Adipocyte (in vitro differentiated cells): ENCODE measurements at places on chromosomes 7 and 10.

DNA sequence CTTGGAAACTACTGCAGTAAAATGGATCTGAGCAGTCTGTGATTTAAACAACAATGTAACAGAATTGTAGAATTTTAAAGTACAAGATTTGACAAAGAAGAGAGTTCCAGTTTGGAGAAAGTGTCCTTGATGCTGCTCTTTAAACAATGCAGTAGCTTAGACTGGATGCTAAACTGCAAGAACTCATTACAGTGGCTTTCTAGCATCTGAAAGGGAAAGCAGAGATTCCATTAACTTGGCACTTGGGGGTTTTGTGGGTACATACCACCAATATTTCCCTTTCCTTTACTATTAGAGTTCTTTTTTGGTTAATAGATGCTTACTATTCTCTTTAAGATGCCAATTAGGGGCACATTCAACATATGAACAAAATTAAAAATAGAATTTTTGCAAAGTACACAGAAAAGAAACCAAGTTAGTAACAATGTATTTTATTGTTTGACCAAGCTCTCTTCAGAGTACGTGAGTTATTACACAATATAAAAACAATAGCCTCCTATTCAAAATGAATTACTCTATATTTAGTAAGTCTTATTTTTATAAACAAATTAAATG, 11.9 kb downstream of the PSTK start:
- no peak for DNase-seq

DNA sequence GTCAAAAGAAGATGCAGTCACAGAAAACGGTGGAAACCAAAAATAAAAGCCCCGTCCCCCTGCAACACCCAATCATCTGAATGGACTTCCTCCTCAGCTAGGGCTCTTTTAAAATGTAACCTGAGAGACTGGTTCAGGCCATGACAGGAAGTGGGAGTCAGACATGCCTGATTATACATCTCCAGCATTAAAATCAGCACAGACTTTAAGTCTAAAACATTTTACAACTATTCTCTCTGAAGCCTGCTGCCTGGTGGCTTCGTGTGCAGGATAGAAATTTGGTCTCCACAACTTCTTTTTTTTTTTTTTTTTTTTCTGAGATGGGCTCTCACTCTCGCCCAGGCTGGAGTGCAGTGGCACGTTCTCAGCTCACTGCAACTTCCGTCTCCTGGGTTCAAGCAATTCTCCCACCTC, 30.3 kb downstream of the HACD1 start:
- DNase-seq = peak; percentile 25

- no peak for DNase-seq
Observed at GRCh38 chr10:34768972-34769330, 46.1 kb downstream of the PARD3 start.

DNA sequence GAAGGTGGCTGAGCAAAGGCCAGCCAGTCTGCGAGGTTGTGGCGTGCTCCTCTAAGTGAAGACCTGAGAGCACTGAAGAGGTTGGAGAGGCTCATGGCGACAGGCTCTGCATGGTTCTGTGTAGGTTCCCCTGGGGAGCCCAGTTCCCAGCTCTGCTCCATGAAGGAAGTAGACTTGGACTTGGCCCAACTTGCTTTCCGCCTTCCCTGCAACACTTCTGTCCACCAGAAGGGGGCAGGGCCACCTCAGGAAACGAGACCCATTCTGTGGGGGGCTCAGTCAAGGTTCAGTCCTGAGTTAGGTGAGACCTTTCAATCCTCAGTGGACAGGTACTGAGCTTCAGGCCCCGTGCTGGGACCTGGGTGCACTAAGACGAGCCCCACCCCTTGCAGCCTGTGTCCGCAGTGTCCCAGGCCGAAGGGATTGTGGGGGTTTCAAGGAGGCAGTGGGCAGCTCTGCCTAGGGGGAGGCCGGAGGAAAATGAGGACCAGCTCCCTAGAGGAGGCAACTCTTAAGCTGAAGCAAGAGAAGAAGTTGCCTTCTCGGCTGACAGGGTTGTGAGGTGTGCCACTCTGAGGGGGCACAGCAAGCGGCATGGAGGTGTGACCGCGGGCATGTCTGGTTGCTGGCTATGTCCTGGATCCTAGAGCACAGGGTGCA, 15.0 kb upstream of the PCBD1 start:
- DNase-seq = peak; percentile 70

- DNase-seq = no peak
Observed at GRCh38 chr10:76645341-76645740, 992.3 kb downstream of the KCNMA1 start.

DNA sequence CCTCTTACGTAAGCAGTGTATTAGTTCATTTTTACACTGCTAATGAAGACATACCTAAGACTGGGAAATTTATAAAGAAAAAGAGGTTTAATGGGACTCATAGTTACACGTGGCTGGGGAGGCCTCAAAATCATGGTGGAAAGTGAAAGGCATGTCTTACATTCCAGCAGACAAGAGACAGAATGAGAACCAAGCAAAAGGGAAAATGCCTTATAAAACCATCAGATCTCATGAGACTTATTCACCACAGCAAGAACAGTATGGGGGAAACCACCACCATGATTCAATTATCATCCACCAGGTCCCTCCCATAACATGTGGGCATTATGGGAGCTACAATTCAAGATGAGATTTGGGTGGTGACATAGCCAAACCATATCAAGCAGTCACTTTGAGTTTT, 126.3 kb upstream of the CXCL12 start:
- DNase-seq = no peak

- DNase-seq = no peak
Observed at GRCh38 chr10:20948686-20949327, 51.7 kb upstream of the NEBL start.

DNA sequence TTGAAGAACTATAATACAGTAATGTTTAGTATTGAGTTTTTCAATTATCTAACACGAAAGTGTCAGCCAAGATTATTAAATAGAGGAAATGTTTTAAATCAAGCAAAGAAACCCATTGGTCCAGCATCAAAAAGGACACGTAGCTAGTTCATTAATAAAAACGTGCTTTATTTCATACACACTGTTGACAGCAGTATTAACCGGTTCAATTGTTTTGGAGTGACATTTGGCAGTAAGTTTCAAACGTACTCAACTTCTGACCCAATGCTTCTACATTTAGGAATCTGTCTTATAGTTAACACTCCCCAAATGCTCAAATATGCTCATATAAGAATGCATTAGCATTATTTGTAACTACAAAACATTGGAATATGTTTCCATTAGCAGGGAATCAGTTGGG, 41.3 kb downstream of the SLC16A12 start:
- no peak for DNase-seq

DNA sequence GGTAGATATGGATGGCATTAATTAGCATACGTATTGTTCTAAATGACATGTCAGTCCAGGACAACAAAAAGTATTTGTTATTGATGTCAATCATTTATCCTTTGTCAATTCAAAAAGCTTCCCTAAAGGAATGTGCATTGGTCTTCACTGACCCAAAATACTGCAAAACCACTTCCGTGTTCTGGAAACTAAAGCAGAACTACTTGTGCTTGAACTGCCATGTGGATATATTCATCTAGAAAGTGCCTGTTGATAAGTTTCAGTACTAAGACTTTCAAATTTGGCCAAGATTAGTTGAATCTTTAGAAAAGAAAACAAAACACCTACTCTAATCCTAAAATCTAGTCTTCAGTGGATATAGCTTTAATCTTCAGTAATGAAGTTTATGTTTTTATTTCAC, 242.1 kb upstream of the PPP1R3A start:
- no peak for DNase-seq

DNA sequence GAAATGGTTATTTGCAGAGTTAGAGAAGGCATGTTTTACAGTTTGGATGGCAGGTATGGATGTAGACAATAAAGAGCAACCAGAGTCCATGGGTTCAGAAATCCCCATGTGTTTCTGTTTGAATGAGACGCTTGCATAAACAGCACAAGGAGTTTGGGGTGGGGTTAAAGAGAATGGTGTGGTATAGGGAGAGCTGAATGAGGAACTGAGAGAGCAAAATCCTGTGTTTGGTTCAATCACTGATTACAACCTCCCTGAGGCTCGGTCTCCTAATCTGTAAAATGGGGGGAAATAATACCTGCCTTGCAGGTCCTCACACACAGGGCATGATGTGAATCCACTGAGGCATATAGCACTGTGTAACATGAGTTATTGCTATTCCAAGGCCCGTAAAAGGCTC, 23.7 kb downstream of the CAV1 start:
- DNase-seq = no peak
